ENCODE measurements at places on chromosomes 1 and 21.

- no peak for DNase-seq
These were observed 3.0 kb upstream of the LACTBL1 start for GRCh38 chr1:22975694-22976093.

- no peak for DNase-seq
These were observed 6.2 kb downstream of the RNPEP start for GRCh38 chr1:201988601-201989000.

GRCh38 chr1:29688471-29689365, 452.4 kb downstream of the PTPRU start:
- DNase-seq, result no peak

DNA sequence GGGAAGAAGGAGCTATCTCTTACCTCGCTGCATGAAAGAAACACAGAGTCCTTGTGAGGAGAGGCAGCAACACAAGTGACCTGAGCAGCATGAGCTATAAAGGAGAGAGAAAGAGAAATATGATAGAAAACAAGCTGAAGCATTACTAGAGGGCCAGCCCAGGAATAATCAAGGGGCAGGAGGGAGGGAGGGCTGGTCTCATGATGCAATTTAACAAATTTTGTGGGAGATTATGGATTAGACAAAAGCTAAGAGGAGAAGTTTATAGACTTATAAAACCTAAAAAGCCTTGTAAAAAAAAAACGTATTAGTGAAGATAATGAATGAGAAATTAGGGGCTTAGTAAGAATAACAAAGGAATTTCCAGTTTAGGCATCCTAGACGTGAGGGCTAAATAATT, 5.0 kb downstream of the WDR77 start:
- DNase-seq, result no peak

DNA sequence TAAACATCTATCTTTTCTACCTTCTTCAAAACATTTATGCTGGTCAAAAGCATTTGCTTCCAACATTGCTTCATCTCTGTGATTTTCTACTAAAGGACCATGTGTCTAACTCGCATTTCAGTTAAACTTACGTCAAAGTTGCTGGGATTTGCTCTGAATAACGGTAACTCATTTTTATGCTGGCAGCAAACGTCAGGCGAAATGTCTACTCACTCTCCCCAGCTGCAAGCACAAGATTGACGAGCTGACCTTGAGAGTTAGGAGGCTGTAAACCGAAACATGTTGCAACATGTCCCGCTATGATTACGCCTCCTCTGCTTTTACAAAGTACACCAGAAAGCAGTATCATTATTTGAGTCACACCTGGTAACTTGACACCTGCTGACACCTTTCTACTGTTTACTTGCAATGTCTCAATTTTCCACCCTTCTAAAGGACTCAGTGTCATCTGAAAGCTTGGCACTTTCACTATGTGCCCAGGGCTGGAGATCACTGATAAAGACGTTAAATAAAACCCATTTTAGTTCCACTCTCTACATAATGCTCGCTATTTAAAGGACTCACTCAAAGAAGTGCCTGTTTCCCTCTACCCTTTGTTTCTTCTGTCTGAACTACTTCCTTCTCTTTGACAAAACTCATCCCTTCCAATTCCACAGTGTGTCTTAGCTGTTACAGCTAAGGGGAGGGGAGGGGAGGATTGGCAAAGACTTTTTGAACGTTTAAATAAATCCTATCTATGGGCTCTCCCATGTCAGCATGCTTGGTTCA, 111.9 kb downstream of the PTPN14 start:
- DNase-seq, result no peak
